G401 (cell line): ENCODE measurements at places on chromosomes 16 and 17.

DNA sequence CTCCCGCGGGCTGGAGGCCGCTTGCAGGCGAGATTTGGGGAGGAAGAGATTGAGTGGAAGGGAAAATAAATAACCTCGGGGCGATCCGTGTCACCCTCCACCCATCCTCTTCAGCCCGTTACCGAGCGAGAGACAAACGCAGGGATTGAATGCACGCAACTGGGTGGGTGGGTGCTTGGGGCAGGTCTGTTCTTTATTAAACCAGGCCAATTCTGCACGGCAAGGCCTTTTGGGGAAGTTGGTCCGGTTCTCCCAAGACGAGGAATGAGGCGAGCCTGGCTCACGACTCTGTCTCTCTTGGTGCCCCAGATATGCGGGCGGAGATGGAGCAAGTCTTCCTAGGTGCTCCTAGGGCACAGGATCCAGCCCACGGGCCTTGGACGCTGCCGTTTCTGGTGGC, 396 bp upstream of the HOXB7 start:
- no peak for DNase-seq

GRCh38 chr16:89358030-89359005, 132.0 kb downstream of the ANKRD11 start:
- DNase-seq: no peak

GRCh38 chr16:72860726-72861562, 187.0 kb downstream of the ZFHX3 start:
- peak; percentile 81 for DNase-seq

- no peak for DNase-seq
Observed at GRCh38 chr17:76562734-76563148, 22.9 kb downstream of the PRCD start.

DNA sequence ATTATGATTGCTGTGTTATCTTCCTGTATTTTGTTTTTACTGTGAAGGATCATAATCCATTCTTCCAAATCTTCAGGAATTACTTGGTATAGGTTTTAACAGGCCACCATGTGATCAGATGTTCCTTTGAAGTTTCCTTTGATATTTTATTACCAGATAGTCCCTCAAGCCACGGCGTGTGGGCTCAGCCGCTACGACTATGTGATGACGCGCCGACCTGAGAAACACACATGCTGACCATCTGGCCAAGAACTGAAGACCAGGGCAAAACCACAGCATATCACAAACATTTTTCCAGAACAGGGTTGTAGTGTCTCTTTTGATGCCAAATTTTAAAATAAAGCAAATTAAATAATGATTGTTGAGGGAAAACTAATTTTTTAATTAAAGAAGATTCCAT, 47.3 kb downstream of the ZCCHC14 start:
- DNase-seq: peak; percentile 45

DNA sequence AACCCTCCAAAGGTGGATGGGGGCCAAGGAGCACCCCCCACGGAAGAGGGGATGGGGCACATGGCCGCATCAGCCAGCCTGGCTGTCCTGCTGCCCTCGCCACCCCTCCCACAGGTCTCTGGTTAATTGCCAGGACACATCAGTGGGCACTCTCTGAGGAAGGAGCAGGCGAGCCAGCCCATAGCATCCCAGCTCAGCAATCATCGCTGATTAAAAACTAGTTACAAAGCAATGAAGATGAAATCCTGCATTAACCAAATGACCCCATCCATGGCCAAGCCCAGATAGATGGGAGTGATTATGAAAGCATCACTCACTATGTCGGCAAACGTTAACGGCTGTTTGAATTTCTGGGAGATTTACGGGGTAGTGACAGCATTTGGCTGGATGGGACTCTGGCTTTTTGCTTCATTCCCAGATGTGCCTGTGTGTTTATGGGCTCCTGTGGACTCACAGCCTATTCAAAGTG, 45.3 kb downstream of the CCDC182 start:
- no peak for DNase-seq

DNA sequence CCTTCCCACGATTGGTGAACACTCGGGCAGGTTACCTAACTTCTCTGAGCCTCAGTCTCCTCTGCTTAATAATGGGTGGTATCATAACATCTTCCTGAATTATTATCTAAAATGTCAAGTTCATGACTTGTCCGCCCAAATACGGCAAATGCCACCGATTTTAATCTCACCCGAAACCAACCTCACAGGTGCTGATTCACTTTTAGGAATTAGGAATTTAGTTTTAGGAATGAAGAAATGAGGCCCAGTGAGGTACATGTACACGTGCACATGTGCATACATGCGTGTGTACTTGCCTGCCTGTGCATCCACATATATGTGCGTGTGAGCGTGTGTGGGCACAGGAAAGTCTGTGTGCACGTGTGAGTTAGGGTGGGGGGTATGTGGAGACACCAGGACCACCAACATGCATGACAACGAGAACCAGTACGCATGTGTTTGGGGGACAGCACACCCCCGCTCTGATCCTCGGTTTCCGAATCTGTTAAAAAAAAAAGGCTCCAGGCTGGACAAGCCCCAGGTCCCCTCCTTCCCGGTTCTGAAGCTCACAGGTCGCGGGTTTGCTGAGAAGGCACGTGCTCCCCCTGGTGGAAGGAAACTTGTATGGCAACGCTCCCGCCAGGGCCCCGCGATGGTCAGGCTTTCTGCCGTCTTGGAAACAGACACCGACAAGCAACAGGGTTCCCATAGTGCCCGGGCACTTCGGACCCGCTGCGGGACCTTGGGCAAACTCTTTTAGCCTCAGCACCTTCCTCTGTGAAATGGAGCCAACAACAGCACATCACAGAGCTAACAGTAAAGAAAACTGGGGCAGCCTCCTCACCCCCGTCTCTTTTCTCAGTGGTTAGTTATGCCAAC, 219.2 kb downstream of the RBFOX3 start:
- peak; percentile 89 for DNase-seq

DNA sequence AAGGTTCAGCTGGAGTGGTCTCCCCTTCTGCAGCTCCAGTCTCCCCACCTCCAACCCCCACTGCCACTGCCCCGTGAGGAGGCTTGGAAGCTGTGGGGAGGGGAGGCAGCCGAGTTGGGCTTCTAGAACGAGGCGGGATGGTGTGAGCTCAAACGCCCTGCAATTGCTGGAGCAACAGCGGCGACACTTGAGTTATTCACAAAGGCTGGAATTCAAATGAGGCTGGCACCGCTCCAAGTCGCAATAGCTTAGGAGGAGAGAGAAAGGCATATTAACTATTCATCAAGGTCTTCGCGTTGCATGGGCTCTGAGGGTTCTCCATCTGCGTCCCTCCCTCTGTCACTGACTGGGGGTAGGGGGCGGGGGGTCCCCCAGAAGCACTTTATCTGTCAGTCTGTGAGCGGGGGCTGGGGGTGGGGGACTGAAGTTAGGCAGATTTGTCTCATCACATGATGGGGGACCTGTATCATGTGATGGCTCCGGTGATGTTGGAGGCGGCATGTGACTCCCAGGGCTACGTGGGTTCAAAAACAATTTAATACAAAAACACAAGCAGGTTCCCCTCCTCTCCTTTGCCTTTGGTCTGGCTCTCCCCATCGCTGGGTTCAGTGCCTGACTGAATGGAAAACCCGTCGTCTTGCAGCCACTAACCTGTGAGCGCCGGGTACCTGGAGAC, 70.5 kb downstream of the RBBP6 start:
- peak; percentile 85 for DNase-seq

DNA sequence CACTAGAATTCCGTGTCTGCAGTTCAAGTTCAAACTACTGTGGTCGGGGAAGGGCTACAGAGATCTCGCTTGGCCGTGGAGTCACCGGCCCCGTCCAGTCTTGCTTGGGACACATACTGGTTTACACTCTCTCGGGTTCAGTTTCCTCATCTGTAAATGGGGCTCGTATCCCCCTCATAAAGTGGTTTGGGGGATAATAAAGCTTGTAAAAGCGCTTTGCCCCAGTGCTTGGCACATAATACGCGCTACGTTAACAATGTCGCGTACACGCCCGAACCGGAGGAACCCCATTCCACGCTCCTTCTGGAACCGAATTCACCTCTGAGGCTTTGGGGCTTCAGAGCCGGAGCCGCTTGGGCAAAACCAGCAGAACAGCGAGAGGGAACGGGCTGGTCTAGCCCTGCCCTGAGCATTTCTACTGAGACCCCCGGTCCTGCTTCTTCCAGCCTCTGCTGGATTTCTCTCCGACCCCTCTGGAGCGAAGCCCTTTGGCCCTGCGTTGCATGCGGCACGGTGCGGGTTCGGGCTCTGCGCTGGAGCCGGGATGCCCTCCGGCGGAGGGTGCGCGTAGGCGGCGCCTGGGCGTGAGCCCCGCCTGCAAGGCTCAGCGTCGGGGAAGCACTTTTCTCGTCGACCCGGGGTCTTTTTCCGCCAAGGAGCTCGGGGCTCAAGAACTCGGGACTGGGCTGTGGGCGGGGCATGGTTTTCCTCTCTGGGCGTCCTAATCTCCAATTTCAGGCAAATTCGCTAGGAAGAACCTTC, 26.1 kb upstream of the HOXB13 start:
- DNase-seq: peak; percentile 34

GRCh38 chr17:57900991-57901743, 51.3 kb upstream of the MRPS23 start:
- DNase-seq: no peak

DNA sequence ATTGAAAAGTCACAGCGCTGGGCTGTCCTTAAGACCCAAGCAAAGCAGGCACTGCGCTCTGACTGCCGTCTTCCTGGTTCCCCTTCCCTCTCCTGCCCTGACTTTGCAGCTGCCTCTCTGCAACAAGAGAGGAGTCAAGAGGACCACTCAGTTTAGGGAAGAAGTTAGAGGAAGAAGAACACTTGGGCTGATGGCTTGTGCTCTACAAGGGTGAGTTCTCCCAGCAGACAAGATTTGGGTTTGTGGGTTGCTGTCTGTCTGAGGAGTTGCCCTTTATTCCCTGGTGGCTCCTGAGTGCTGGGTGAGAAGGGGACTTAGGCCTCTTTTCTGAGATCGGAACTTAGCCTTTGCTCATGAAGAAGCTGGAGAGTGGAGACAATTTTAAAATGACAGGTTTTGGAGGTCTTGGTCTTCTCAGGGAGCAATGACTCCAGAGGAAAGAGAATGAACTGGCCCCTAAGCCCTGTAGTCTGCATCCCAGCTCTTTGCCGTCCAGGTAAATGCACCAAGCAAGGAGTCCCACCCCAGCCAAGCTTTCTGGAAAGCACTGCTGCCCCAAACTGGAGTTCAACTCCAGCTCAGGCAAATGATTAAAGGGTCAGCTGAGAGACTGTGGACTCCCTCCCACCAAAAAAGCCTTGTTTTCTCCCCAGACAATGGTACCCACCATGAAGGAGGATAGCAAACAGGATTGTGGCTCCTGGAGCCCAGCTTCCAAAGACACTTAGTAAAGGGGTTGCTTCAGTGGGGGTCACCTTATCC, 2.7 kb upstream of the HOXB9 start:
- DNase-seq: no peak

DNA sequence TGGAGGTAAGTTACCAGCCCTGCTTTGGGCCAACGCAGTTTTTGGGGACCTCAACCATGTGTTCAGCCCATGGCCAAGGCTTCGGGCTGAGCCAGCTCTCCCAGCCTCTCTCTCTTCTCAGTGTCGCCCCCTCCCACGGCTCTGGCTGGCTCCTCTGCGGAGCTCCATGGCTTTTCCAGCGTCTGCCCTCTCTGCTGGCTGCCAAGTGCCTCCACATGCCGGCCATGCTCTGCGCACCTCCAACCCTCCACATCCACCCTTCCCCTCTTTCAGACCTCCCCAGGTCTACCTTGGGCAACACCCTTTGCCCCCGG, 23.2 kb downstream of the COTL1 start:
- DNase-seq: no peak

- no peak for DNase-seq
Observed at GRCh38 chr16:68402748-68403040, 45.6 kb downstream of the SMPD3 start.
